GM23248 (cell line): ENCODE measurements at places on chromosomes 3 and 15.
A peak's percentile ranks its signal among the peaks of the same experiment; 100 is the strongest.

DNA sequence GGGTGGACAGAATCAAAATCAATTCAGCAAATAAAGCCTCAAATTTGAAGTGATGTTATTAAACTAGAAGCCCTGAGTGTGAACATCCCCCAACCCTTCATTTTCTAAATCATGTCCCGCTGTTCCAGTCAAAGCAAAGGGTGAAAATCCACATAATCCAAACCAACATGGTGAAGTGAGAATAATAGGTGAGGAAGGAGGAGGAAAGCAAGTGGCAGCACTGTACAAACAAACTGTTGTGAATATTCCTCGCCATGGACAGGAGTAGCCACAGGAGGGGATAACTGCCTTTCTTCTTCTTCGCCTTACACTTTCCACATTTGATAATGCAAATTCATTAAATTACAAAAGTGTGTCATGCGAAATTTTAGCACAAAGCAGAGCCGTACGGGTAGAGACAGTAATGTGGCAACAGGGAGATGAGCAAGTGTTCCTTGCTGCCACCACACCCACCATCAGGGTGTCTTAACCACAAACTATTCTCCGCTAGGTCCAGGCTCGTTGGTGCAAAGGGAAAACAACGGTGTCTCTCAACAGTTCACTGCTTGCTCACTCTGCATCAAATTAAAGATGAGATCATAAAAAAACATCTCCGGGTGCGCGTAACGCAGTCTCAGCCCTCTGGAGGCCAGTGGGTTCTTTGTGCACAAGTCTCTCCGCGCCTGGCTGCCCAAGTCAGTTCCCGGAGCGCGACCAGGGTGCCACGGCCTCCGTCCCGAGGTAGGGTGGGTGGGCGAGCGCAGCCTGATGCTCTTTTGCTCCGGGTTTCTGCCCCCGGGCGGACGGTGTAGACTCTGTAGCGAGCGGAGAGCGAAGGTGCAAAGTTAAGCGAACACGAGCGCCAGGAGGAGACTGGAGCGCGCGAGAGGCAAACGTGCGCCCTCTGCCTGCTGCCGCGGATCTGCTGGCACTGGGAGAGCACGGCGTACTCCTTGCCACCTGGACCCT is 6.7 kb downstream of the EPHA3 start:
- DNase-seq = peak; percentile 72

DNA sequence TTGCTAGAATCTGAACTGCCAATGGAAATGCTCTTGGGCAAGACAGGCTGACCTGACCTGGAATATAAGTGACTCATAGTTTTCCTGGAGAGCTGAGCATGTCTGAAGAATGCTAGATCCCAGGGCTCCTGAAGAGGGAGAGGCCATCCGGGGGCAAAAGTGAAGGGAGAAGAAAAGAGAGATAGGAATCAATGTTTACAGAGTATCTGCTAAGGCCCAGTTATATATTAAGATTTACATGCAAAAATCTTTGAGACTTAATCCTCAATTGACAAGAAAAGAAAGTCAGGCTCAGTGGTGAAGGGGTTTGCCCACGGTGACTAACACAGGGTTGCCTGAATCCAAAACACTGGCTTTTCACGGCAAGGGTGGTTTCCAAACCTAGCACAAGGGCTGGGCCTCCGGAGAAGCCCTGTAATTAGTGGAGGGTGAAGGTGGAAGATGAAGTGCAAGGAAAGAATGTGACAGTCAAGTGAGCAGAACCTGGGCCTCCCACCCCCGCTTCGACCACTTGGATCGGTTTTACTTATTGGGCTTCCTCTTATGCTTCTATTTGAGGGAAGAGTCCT is 91.7 kb upstream of the FGF12 start:
- peak; percentile 88 for DNase-seq

- DNase-seq = peak; percentile 40
These were observed 11.0 kb downstream of the PARP16 start for GRCh38 chr15:65275728-65276126.

- DNase-seq = no peak
These were observed 224.3 kb downstream of the SNRPN start for GRCh38 chr15:25178835-25179672.

GRCh38 chr15:29805043-29805707 is 17.1 kb downstream of the TJP1 start:
- peak; percentile 84 for DNase-seq

GRCh38 chr3:45868213-45868612 is 18.1 kb upstream of the CCR9 start:
- no peak for DNase-seq

DNA sequence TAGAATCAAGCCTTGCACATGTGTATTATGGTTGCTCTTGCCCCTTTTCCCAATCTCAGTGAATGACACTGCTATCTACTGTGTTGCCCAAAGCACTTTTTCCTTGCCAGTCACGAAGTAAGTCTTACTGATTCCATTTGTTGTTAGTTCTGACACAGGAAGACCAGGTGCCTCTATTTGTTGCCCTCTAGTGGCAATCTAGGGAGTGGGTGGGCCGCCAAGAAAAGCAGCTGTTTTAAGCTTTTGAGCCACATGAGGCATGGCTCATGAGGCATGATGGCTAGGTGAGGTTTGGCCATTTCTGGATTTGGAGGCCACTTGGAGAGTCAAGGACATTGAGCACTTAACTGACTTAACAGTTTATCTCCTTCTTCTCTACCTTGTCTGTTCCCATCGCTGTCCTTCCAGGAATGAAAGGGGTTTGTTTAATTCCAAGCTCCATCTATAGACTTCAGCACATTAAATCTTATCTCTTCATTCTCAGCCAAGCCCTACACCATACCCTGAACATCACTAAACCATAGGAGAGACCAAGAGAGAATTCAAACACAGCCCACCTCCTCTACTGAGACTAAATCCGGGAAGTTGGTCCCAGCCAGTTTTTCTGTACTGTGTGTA is 103.1 kb downstream of the HCN4 start:
- peak; percentile 62 for DNase-seq

DNA sequence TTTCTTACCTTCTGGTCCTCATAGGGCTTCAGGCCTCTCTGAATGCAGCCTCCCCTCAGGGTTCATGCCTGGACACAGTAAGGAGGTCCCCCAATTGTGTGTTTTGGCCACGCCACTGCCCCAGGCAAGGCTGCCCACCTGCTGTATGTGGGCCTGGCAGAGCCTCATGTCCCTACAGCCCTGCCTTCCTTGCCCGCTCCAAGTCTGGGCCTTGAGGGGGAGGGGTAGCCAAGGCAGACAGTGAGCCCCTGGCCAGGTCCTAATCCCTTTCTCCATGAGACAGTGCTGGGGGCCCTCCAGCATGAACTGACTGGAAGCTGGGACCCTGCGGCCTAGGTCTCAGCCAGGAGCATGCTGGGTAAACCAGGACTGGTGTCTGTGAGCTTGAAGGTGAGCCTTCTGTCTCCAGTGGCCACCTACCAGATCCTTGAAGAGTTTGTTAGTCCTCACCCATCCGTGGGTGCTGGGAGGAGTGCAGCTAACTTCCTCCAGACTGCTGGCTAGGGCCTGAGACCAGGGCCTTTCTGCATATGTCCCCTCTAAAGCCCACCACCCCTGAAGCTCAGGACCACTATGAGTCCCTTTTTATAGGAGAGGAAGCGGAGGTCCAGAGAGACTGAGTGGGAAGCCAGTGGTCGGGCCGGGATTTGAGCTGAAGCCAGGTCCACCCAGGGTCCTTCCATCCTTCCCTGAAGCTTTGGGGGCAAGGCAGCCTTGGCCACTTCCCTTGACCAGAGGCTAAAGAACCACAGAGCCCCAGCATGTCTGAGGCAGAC is 8.7 kb downstream of the ZBTB47 start:
- DNase-seq = no peak

GRCh38 chr15:63930034-63930433 is 96.3 kb upstream of the HERC1 start:
- no peak for DNase-seq

- DNase-seq = peak; percentile 65
These were observed 1.1 kb upstream of the PLCH1 start for GRCh38 chr3:155745795-155746550.

GRCh38 chr15:78372880-78373279 is 32.7 kb downstream of the CRABP1 start:
- no peak for DNase-seq

- DNase-seq = no peak
These were observed 117.7 kb downstream of the GOLIM4 start for GRCh38 chr3:167978071-167978470.

DNA sequence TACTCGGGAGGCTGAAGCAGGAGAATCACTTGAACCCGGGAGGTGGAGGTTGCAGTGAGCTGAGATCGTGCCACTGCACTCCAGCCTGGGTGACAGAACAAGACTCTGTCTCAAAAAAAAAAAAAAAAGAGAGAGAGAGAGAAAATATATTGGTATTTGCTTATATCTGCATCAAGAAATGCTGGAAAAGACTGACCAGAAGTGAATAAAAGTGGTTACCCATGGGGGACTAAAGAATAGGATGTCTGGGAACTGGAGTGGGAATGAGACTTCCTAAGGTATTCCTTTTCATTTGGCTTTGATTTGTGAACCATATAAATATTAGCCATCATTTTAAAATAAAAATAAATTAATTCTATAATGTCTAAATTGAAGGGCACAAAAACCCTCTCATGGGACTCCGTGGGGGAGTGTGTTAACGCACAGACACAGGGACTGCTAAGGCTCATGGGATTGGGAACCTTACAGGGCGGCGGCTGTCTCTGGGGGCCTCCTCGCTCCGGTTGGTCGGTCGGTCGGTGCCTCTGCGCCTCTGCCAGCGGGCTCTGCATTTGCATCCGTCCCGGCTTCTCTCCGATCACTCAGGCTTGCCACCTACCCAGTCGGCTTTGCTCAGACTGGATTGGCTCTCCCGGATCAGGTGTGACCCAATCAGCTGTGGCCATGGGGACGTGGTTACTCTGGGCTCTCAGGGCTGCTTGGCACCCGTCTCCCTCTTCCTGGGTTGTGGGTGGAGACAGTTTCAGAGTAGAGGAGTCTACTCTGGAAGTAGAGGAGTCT is 12.7 kb upstream of the TSPAN3 start:
- no peak for DNase-seq

DNA sequence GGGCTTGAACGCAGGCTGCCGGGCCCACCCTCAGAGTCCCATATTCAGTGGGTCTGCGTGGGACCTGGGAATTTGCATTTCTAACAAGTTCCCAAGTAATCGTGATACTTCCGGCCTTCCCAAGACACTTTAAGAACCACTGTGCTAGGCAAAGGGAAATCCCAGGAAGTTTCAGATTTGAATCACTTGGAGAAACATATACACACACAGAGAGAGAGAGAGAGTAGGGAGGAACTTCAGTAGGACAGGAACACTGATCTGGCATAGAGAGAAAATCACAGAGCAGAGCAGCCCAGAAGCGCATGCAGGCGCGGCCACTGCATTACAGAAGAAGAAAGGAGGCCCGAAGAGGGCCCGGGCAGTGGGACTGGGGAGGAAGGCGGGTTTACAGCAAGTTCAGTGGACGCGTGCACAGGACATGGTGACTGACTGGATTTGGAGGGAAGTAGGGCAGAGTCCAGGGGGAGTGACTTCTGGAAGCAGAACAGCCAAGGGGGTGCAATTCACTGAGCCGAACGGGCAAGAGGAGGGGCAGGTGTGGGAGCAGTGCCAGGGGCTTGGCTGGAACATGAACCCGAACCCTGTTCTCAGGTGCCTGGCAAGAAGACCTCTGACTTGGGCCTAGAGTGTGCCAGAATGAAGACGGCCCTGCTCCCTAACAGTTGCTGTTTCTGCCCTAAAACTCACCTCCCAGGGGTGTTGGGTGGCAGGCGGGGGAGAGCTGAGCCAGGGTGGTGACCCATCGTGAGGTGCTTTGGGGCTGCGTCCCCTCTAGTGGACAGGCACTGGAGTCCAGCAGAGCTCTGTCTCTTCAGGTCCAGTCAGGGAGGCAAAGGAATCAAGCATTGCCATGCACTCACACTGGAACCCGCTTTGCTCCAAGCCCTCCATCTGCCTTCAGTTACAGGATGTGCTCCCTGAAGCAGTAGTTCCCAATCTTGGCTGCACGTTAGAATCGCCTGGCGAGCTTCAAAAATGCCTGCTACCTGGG is 101.3 kb upstream of the HES1 start:
- DNase-seq = no peak

GRCh38 chr3:114379266-114379665 is 85.4 kb downstream of the TIGIT start:
- DNase-seq = no peak
